Inflammatory macrophage treated with lipopolysaccharide for 4 hours (primary cell): ENCODE measurements at places on chromosomes 7 and 10.

DNA sequence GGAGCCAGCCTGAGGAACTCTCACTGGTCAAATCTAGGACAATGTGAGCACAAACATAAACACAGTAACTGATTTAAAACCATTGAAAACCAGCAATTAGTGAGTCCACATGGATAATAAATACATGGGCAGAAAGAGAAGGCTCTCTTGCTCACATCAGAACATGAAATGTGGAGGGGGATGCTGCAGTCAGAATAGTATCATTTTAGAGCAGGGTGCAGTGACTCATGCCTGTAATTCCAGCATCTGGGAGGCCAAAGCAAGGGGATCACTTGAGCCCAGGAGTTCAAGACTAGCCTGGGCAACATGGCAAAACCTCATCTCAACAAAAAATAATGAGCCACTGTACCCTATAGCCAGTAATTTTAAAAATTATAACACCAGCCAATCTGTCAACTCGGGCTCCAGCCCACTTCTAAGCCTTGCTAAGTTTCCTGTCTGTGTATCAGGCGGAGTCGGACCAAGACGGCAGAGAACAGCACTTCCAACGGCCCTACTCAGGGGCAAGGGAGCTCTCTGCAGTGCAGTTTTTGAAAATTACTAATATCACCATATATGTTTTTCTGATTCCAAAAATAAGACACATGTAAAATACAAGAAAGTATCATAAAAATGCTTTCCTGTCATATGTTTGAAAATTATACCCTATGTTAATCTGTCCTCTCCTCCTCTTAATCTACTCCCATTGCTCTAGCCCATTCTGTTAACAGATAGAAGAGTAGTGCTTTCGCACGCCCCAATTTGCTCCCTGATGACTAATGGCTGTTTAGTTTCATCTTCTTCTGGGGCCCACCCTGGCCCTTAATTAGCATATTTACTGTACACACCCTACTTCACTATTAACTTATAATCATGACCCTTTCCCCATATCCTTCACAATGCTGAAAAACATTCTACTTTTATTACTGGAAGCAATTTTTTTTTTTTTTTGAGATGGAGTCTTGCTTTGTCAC lies 17.1 kb downstream of the URGCP start:
- DNase-seq: peak; percentile 56

DNA sequence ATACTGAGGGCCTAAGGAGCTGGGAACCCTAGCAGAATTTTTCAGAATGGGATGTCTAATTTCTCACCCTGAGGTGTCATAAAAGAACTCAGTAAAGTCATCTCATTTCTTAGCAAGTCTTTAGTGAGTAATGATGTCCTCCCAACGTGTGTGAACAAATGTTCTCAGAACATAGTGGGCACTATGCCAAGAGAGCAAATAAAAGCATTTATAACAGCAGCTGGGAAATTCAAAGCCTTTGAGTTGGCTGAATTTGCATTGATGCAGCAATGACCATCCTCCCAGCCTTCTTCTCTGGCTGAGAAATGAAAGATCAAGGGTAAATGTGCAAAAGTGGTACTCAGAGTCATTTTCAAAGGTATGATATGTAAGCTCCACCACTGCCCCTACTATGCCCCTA lies 109.4 kb downstream of the FAM107B start:
- no peak for DNase-seq

- peak; percentile 15 for DNase-seq
Measured at GRCh38 chr10:30759423-30759822, 129.9 kb upstream of the LYZL2 start.

- DNase-seq: no peak
Measured at GRCh38 chr7:28478656-28479055, 66.3 kb downstream of the CREB5 start.

DNA sequence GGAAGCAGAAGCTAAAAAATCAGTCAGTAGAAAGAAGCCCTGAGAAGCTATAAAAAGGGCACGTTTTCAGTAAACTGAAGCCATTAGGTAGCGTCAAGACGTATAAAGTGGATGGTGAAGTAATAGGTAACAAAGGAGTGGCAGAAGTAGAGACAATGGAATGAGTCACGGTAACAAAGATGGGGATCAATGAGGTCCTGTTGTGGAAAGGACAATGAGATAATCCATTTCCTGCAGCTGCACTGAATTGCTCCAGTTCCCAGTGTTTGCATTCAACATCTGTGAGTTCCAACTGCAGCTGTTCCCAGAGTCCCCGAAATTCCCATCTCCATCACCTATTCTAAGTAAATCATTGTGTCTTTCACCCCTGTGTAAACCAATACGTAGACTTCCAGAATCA lies 4.8 kb upstream of the HYCC1 start:
- DNase-seq: no peak

- DNase-seq: no peak
Measured at GRCh38 chr10:22823109-22823508, 104.7 kb upstream of the ARMC3 start.

GRCh38 chr7:105295596-105296352 lies 92.9 kb downstream of the SRPK2 start:
- no peak for DNase-seq

GRCh38 chr7:4549681-4550080 lies 132.4 kb upstream of the FOXK1 start:
- no peak for DNase-seq
